ENCODE measurements at places on chromosomes 12 and 14. TPM values are rescaled to one million over a fixed set of nuclear protein-coding genes. Genes with fewer than 3 reads are reported as not detected.

DNA sequence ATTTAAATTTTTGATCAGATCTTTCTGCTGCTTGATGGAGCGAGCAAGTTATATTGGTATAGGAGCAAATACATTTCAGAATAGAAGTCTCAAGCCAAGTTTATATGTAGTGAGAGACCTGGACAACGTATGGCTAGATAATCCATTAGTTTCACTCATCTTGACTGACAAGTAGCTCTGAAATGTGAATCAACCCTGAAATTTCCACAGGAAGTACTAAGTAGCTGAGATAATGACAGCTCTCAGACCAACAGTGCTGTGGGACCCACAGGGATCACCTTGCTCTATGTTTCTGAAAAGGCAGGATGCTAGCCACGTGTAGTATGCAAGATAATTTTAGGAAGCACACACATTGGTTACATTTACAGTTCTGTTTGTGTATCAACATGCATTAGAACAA lies 258.6 kb upstream of the FOXN3 start:
- no peak for DNase-seq

GRCh38 chr12:98618952-98619351 lies 25.5 kb downstream of the SLC25A3 start:
- no peak for DNase-seq

DNA sequence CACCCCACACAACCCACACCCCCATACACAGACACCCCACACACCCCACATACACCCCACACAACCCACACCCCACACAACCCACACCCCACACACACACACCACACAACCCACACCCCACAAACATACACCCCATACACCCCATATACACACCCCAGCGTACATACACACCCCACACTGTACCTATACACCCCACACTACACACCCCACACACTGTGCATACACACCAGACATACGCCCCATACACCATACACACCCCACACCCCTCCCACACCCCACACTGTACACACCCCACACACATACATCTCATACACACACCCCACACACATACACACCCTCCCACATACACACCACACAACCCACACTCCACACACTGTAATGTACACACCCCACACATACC lies 80.2 kb downstream of the NOC4L start:
- DNase-seq, result no peak

DNA sequence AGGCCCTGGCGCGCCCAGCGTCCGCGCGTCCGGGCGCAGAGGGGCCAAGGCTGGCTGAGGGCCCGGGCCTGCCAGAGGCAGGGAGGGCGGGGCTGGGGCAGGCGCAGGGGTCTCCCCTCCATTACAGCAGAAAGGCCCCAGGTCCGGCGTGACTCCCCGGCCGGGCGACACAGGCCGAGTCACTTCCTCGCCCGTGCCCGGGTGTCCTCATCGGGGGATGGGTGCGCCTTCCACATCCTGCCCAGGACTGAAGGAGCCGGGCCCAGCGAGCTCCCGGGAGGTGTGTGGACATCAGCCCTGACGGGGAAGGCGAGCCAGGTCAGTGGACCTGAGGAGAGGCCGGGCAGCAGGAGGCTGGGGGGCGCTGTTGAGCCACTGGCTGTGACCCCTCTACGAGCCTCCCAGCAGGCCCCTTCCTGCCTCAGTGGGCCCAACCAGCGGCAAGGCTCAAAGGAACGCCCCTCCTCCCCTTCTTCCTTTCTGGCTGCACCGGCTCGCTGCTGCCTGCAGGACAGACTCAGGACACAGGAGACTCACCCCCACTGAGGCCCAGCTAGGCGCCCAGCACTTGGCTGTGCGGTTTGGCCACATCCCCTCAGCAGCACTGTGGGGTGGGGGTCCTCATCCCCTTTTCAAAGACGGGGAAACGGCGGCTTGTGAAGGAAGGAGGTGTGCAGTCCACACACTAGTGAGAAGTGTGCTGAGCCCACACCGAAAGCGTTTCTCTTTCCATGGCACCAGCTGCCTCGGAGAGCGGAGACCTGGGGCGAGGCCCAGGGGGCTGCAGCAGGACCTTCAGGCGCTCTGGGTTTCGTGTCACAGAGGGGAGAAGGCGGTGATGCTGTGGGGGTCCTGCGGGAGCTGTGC lies 606 bp downstream of the TNFAIP2 start:
- no peak for DNase-seq

- no peak for DNase-seq
Measured at GRCh38 chr12:105092336-105092735, 8.1 kb upstream of the ALDH1L2 start.

DNA sequence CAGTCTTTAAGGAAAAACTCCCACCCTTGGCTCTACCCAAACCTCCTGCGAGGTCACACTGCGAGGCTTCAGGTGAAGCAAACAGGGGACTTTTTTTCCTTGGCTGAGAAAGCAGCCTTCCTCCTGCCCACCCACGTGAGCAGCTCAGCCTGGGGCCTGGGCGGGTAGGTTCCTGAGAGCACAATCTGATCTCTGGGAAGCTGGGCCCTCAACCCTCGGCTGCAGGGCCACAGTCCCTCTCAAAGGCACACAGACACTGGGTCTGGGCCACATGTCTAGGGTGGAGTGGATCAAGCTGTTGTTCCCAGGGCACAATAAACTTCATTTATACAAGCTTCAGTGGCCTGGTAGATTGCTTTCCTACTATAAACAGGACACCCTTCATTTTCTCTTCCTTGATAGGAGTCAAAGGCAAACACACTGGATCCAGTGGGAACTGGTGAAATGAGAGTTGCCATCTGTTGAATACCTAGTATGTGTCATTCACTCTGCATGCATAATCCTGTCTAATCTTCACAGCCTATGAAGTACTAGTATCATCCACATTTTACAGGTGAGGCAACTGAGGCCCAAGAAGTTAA lies 41.3 kb upstream of the PNMA1 start:
- no peak for DNase-seq

DNA sequence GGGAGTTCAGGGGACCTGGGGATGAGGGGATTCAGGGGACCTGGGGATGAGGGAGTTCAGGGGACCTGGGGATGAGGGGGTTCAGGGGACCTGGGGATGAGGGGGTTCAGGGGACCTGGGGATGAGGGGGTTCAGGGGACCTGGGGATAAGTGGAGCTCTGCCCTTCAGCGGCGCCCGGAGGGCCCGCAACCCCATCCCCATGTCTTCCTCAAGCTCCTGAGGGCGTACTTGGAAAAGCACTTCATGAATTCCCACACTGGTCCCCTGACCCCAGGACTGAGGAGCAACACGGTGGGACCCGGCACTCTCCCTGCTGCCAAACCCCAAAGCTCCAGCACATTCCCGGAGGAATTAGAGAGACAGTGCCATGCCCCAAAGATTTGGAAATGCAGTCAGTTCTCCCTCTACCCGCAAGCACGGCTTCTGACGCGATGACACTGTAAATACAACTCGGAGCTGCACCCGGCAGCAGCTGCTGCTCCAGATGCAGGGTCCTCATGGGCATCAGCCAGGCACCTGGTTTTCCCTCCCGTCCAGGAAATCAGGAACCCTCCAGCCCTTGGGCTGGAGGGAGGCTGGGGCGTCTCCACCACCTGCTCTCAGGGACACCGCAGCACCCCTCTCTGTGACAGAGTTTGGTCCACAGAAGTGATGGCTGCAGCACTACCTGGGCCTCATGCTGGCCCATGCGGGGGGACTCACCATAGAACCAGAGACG lies 32.8 kb upstream of the C14orf180 start:
- no peak for DNase-seq

CLEC7A gene
- polyA plus RNA-seq, result 4.2 TPM

Data from muscle of back (tissue), 13 donors.